ENCODE measurements at places on chromosomes 1 and 21.

GRCh38 chr1:213251972-213252371 is 200.9 kb downstream of the RPS6KC1 start:
- no peak for DNase-seq

DNA sequence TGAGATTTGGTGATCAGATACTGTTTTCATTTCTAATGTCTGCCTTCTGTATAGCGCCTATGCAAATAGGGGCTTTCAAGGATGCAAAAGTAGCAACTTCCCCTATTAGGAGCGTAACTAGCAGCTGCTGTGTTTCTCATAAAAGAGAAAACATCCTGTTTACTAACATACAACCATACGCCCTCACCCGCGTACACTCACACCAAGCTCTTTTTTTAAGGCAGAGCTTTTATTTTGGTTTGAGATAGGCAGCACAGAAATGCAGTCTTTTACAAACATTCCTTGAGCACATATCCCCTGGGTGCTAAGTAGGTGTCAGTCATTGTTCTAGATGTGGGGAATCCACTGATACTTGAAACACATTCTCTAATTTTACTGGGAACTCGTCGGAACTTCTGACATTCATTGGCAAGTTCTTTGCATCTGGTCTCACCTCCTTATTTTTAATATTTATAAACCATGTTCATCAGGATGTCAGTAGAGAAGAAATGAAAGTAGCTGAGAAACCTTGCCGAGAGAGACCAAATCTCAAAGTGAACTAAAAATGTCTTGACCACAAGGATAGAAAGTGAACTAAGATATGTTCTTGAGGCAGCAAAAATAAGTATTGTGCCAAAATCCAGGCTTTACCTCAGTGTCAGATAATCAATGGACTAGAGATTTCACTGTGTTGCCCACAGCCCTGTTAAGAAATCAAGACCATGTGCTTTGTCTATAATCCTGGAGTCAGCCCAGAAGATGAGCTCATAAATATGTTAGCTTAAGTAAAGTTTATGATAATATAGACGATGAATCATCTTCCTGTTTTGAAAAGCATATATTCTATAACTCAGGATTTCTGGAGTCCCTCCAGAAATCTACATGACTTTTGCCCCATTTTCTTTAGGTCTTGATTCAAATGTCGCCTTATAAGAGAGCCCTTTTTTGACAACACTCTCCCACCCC is 350.9 kb downstream of the ST6GALNAC3 start:
- no peak for DNase-seq

- no peak for DNase-seq
These were observed 3.2 kb downstream of the FCRL2 start for GRCh38 chr1:157773493-157774350.

GRCh38 chr1:156812293-156812990 is 4.2 kb downstream of the SH2D2A start:
- DNase-seq, result no peak

DNA sequence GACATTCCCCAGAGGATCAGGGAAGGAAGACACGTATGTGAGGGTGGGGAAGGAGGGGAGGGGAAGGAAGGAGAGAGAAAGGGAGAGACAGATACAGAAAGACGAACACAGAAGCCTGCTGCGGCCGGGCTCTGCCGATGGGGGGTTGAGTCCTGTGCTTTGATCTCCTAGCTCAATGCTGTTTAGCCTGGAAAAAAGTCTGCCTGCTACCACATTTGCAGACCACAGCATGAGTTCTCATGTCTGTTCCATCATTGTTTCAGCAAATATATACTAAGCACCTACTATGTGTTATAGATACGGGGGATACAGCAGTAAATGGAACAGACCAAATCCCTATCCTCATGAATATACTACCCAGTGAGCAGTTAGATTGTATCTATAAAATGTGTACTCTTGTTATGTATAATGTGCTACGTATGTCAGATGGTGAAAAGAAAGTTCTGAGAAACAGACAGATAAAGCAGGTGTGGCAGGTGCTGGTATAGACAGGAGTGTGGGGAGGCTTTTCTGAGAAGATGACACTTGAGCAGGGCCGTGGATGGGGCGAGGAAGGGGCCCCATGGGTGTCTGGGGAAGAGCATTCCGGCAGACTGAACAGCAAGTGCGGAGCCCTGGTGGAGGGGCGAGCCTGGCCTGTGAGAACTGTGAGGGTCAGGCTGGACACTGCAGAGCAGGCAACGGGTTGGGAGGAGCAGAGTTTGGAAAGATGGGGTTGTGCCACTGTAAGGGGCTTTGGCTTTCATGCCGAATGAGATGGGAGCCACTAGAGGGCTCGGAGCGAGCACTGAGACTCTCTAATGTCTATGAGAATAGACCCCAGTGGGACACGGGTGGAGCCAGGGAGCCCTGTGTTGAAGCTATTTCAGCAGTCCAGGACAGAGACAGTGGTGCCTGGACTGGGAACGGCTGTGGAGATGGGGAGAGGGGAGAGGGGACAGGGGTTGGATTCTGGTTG is 34.1 kb downstream of the KIAA1614 start:
- DNase-seq, result no peak

DNA sequence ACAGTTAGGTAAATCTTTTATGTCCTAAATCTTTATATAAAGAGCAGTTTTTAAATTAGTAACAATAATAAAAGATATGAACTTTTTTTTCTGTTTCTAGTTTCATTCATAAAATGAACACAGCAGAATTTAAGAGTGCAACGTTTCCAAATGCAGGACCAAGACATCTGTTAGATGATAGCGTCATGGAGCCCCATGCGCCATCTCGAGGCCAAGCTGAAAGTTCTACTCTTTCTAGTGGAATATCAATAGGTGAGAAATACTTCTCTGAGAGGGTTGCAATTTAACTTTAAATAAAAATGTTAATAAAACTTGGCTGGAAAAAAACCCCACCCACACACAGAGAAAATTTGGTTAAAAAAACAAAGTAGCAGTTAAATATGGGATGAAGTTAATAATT is 15.0 kb upstream of the ANGPTL1 start:
- DNase-seq, result no peak

DNA sequence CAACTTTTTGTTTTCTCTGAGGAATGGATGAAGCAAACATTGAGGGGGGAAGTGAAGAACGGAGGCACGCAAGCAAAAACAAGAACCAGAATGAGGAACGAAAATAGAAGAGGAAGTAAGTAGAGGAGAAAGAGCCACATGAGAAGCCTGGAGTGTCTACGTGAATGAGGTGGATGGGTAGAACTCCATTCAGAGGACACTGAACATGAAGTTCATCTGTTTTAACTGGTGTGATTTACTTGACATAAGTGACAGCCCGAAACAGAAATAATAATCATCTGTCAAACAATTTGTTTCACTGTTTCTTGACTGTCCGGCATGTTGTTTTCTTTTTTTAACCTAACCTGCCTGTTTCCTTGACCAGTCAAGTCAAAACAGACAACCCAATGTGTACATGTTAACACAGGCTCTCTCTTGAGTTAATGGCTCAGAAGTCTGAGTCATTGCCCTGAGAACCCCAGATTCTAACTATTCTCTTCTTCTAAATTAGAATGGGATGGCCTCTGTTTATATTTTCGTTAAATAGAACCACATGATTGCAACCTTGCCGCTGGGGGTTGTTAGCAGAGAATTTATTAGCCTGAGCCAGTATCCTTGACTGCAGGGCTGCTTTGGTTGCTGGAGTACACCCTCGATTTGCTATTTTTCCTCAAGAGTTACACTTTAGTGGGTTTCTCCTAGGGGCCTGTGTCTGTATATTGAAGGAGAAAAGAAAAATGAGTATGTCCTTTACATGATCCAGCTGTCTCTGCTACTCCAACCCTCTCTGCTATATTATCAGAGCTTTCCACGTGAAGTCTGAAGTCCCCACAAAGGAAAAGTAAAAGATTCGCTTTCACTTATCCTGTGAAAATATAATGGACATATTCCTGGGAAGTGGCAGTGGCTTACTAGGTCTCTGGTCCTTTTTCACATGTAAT is 151.7 kb downstream of the ZC3H11B start:
- no peak for DNase-seq

GRCh38 chr1:44860891-44861425 is 17.9 kb upstream of the PTCH2 start:
- DNase-seq, result no peak

DNA sequence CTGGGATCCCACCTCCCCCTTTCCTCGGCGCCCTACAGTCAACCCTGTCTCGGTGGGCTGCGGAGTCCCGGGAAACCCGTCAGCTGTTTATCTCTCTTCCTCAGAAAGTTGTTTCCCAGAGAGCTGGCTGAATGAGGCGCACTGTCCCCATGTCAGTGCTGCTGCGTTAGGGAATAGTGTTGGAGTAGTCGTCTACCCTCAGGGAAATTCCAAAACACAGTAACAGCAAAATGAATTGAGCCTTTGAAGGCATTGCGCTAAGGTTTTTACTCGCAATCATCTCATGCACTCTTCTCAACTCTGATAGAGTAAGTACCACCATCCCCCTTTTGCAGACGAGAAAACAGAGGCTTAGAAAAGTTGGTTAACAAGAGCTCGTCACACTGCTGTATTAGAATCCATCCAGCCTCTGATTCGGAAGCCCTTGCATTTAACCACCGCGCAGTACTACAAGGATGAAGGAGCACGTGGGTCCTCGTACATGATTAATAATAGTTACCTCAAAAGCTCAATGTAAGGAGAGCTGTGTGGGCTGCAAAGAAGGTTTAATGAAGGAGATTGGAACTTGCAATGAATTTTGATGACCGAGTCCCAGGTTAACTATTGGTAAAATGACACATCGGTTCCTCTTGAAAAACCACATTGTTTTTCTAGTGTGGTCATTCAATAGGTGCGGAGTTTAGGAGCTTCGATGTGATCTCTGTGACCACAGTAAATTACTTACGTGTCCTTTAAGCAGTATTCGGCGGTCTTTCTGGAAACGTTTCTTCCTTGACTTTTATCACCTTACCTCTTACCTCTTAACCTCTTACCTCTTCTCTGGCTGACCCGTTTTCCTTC is 788 bp upstream of the EDEM3 start:
- DNase-seq, result no peak

- DNase-seq, result no peak
These were observed 95.2 kb downstream of the NTPCR start for GRCh38 chr1:233045588-233045987.

- no peak for DNase-seq
These were observed 30.9 kb downstream of the TP73 start for GRCh38 chr1:3683197-3683596.

Data from NCI-H1436 treated with DMSO at 0.1 percent for 48 hours (cell line).